Daoy (cell line): ENCODE measurements at places on chromosomes 16 and 17. TPM values are rescaled to one million over a fixed set of nuclear protein-coding genes. Genes with fewer than 3 reads are reported as not detected.
A peak's percentile ranks its signal among the peaks of the same experiment; 100 is the strongest.

DNA sequence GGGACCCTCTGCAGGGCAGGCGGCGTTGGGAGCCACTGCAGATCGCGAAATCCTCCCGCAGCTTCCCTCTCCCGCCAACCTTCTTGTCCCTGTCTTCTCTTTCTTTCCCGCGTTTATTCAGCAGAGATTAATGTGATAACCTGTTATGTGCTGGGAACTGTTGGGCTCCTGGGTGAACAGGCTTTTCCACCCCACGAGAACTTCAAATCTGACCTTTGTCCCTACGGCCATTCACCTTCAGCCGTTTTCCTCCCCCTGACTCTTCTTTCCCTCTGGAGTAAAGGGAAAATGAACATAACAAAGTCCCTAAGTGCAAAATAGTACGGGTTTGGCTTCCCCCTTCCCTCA is 15.2 kb upstream of the KPNA2 start:
- no peak for DNase-seq

DNA sequence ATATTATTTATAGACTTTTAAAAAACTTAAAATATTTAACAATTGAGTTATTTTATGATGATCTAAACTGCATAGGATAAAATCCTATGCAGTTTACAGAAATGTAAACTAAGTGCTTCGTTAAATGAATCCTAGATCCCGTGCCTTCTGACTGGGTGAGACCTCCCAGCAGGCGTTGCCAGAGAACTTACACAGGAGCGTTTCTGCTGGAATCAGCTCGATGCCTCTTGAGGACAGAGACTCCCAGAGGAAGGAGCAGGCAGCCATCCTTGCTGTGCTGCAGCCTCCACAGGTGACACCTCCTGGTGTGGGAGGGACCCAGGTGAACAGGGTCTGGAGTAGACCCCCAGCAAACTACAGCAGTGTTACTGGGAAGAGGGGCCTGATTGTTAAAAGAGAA is 160.4 kb downstream of the WWOX start:
- DNase-seq: no peak

GRCh38 chr17:42989726-42990652 is 8.2 kb upstream of the RPL27 start:
- no peak for DNase-seq

DNA sequence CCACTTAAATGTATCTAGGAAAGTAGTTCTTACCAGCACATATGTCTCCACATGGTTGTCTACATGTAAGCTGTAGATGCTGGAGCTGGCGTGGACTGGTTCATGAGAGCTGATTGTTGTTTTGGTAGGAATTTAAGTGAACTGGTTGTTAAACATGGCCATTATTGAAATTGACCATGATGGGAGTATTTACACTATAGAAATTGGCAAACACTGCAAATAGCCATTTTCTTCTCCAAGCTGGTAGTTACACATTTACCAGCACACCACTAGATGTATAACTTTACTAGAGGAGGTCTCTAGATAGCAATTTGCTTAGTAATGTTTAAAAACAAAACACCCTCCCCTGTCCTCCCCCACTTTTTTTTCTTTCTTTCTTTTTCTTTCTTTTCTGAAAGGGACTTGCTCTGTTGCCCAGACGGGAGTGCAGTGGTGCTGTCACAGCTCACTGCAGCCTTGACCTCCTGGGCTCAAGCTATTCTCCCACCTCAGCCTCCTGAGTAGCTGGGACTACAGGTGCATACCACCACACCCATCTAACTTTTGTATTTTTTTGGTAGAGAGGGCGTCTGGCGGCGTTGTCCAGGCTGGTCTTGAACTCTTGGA is 24.2 kb downstream of the IGSF6 start:
- no peak for DNase-seq

DNA sequence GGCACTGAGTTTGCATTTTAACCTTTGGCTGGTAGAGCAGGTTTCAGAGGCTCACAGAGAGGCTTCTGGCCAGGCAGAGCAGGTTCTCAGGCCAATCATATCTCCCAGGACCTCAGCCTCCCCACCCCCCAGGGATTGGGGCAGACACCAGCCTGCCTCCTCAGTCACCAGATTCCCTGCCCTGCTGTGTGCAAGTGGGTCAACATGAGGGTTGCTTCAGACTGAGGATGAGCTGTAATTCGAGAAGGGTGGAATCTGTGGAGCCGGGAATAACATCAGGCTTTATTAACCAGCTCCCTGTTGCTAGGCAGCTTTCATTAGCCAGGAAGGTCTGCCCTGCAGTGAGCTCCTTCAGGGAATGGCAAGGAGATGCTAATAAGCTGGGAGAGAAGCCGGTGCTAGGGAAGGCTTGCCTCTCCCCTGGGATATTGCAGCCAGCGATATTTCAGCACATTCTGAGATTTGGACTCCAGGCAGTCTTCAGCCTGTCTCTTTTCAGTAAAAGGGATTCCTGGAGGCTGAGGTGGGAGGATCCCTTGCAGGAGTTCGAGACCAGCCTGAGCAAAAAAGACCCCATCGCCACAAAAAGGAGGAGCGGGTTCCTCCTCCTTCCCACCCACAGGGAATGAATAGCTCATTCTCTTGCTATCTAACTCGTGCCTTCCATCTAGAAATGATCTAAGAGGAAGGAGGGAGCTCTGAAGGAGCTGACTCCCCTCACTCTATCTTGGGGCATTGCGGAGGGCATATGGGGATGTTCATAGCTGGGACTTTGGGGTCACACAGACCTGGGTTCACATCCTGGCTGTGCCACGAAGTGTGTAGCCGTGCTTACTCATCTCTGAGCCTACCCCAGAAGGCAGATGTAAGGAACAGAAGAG is 10.7 kb downstream of the SGSM2 start:
- DNase-seq: peak; percentile 39

GRCh38 chr16:29925105-29925756 is 795 bp downstream of the KCTD13 start:
- no peak for DNase-seq

- peak; percentile 55 for DNase-seq
These were observed 4.3 kb upstream of the C16orf92 start for GRCh38 chr16:30018731-30019158.

GRCh38 chr17:53607475-53607874 is 215.3 kb upstream of the KIF2B start:
- no peak for DNase-seq

GRCh38 chr17:41784207-41784744 is 2.2 kb downstream of the JUP start:
- peak; percentile 85 for DNase-seq

GRCh38 chr16:84700446-84701300 is 873 bp downstream of the USP10 start:
- DNase-seq: peak; percentile 18

- peak; percentile 66 for DNase-seq
These were observed 19.7 kb downstream of the DPEP1 start for GRCh38 chr16:89633064-89633631.

DNA sequence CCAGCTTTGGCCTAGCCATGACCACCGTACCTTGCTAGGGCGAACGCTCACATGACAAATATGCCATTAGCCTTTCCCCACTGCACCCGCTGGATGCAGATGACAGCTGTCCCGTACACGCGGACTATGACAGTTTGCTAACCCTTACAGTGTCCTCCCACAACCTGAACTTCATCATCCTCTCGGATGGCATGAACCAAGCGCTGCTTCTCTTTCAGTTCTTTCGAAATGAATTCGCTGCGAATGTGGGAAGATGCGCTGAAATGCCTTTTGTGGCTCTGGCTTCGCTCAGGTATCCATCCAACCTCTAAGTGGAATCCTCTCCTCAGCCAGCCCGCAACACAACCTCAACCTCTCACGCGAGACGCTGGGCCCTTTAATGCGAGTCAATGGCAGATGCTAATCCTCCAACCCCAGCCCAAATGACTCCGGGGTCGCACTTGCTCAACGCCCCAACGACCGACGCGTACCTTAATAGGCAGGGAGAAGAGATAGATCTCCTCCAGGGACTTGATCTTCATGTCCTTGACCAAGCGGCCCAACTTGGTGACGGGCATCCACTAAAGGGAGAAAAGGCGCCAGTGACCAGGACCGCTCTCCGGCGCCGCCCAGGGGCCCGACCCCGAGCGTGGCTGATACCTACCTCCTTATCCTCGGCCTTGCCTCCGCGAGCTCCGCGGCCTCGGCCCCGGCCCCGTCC is 670 bp downstream of the RPS2 start:
- no peak for DNase-seq

- DNase-seq: no peak
These were observed 2.4 kb downstream of the IL4R start for GRCh38 chr16:27316038-27316680.

DNA sequence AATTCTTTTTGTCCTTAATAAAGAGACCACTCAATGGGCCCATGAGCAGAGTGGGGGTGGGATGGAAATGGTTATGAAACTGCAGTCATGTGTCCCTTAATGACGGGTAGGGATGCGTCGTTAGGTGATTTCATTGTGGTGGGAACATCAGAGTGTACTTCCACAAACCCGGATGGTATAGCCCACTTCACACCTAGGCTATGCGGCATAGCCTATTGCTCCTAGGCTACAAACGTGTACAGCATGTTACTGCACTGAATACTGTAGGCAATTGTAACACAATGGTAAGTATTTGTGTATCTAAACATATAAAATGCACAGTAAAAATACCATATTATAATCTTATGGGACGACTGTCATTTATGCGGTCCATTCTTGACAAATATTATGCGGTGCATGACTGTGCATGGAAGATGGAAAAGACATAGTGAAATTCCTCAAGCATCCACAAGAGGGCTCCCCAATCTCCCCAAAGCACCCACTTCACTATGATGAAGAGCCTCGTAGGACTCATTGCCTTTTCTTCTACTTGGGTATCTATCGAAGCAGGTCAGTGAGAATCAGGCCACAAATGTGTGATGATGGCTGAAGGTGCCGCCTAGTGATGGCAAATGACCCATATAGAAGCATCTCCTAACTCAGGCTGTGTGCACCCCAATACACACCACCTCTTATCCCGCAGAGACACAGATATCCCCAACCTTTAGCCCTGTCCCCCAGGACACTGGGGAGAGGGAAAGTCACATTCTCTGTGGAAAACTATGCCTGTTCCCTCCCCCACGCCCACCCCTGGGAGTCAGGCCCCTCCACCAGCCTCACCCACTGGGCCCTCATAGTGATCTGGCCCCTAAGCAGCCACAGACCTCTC is 43.5 kb downstream of the TBX21 start:
- DNase-seq: peak; percentile 43

DNA sequence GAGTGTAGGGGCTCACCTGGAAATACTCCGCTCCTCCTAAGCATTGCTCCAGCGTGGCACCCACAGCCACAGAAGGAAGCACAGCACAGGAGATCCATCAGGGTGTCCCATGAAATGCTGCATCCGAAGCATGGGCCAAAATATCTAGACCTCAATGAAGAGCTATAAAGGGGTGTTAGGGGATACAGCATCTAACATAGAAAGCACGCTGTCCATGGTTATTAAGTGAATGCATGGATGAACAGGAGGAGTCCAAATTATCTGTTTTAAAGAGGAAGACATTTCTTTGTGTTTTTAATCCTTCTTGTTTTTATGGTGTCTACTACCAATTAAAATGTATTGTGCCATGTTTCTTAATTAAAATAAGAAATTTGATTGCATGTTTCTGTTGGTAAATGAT is 21.6 kb upstream of the KRT20 start:
- DNase-seq: no peak

GRCh38 chr17:38453951-38454421 is 25.7 kb downstream of the ARHGAP23 start:
- peak; percentile 78 for DNase-seq

- no peak for DNase-seq
These were observed 195.2 kb upstream of the KIF2B start for GRCh38 chr17:53627511-53627910.

DNA sequence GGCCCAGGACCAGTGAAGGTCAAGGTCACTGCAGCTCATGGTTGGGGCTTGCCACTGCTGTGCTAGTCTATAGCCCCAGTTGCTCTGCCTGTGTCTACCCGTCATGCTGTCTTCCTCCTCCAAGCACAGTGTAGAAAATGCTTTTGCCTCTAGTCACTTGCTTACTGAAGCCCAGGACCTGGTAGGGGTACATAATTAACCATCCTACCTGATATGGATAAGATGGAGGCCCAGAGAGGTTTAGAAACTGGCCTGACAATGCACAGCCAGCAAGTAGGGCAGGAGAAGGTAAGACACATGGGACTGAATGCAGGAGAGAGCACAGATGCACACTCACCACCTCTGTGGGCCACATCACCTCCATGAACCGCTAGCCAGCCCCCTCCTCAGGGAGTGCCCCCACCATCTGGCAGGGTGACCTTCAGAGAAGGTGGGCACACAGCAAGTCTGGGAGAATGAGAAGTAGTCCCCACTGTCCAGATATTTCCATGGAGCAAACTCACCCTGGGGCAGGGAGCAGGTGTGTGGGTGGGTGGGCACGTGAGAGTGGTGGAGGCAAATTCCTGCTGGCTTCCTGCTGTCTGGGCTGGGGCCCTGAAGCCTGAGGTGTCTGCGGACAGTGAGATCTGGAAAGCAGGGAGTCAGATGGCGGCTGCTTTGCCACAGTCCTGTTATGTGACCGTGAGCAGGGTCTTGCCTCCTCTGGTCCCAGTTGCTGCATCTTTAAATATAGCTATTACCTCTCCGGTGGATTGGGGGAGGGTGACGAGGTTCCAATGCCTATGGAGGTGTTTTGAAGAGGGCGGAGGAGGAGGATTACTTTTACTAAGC is 1.0 kb downstream of the CX3CL1 start:
- no peak for DNase-seq

DNA sequence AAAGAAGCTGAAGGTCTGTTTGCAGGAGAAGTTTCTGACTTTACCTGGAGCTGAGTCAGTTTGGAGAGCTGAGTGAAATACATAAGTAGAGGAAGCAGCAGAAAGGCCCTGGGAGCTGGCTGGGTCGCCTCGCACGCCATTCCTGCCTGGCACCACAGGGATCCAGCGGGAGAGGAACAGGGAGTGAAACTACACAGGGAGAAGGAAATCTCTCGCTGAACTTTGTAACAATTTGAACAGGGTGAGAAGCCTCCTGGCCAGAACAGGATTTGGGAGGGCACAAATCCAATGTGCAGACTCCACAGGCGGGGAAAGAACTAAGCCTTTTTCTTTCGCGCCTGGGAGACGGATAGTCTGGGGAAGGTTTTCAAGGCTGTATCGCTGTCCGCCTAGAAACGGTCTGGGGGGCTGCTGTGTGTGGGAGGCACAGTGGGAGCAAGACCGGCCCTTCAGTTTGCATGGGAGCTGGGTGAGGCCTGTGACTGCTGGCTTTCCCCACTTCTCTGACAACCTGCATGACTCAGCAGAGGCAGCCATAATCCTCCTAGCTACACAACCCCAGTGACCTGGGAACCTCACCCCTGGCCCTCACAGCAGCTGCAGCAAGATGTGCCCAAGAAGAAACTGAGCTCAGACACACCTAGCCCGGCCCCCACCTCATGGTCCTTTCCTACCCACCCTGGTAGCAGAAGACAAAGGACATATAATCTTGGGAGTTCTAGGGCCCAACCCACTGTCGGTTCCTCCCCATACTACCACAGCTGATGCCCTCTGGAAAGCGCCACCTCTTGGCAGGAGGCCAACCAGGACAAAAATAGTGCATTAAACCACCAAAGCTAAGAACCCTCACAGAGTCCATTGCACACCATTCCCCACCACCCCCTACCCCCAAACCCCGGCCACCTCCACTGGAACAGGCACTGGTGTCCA is 778.6 kb downstream of the KCNJ2 start:
- DNase-seq: no peak

Gene TNFRSF13B
- total RNA-seq: not detected in 2 replicates

Gene ITGAX
- 0.42 and 1.5 TPM in 2 replicates for total RNA-seq

Gene TERB1
- total RNA-seq: 0.46 TPM in 1 of 2 replicates, not detected in the other

Gene ZFP90
- 10.9 and 12.1 TPM in 2 replicates for total RNA-seq

Gene CLEC18A
- total RNA-seq: 1.2 TPM in 1 of 2 replicates, not detected in the other

Gene LIG3
- total RNA-seq: 32.9 and 47.7 TPM in 2 replicates

Gene CCDC144A
- 1.3 TPM in 2 replicates for total RNA-seq

Gene GPR139
- not detected in 2 replicates for total RNA-seq
